Karpas-422 (cell line): ENCODE measurements at places on chromosomes 1 and 21.

- DNase-seq, result peak; percentile 33
Measured at GRCh38 chr1:26832249-26832960, 5.9 kb downstream of the ZDHHC18 start.

DNA sequence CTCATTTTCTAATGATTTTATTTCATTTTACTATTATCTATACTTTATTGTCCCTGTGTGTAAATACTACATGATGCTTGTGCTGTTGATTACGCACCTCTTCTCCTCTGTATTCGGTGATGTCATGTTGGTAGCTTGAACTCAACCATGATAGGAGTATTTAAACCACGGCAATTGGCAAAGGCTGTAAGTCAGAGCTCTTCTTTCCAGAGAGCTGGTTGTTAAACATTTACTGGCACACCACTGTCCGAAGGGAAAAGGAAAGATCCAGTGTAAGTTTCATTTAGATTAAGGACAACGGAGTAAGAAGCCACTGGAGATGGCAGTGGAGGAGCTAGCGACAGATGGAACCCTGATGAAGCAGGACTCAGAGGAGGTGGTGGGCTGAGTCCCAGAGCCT lies 93.4 kb upstream of the KCNE2 start:
- no peak for DNase-seq

- no peak for DNase-seq
Measured at GRCh38 chr1:227735539-227736285, 477 bp downstream of the SNAP47 start.

GRCh38 chr1:214983126-214983869 lies 99.2 kb upstream of the KCNK2 start:
- no peak for DNase-seq

GRCh38 chr1:52139817-52140540 lies 1.9 kb upstream of the ZFYVE9 start:
- no peak for DNase-seq

DNA sequence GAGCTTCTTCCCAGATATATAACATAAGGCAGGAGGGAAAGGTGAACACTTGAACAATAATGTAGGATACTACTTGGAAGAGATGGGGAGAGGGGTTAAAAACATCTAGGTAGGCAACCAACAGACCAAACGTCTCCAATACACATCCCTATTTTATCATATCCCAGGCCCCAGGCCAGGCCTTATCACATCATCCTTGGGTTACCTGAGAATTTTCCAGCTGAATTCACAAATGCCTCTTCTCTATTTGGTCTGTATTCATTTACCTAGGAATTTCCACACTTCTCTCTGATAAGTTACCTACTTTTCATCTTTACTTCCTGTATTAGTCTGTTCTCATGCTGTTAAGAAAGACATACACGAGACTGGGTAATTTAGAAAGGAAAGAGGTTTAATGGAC lies 141.9 kb upstream of the C1orf21 start:
- no peak for DNase-seq

- no peak for DNase-seq
Measured at GRCh38 chr1:153985341-153985912, 712 bp downstream of the RAB13 start.

DNA sequence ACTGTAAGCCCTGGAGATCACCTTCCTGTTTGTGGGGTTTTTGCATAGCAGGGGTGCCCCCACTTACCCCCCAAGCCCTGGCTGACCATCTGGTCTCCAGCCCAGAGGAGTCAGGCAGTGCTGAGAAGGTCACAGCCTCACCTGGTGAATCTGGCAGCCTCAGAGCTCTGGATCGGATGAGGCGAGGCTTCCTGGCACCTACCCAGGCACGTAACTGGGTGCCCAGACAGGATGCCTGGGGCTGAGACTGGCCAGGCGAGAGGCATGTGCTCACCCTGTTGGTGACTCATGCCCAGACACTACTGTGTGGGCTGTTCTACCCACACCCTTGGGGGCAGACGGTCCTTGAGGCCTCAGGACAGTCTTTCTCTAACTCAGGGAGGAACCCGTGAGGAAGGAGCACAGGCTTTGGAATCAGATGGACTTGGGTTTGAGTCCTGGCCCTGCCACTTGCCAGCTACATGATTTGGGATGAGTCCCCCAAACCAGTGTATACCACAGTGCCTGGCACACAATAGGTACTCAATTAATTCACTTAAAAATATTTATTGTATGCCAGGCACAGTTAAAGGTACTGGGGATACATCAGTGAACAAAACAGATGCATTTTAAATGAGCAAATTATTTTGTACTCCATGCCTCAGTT lies 15.1 kb upstream of the PADI3 start:
- no peak for DNase-seq

- no peak for DNase-seq
Measured at GRCh38 chr1:245129319-245130240, 25.2 kb upstream of the KIF26B start.

- DNase-seq, result no peak
Measured at GRCh38 chr1:115461526-115461925, 123.5 kb upstream of the NGF start.

- no peak for DNase-seq
Measured at GRCh38 chr1:69491416-69491815, 76.3 kb upstream of the LRRC7 start.

DNA sequence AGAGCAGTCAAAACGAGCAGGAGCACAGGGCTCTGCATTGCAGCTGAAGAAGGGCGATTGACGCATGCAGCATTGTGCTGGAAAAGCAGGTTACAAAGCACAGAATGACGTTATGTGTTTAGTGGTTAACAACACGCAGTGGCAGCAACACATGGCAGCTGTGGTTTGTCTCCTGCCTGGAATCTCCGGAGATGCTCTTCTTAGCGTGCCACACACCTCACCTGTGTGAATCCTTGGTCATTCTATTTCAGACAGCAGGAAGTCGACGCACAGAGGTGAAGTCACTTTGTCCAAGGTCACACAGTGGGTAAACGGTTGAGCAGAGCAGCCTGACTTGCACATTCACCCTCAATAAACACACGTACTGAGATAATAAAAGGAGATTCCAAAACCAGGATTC lies 14.7 kb downstream of the OBSCN start:
- DNase-seq, result no peak

- DNase-seq, result no peak
Measured at GRCh38 chr1:45630429-45630828, 6.6 kb upstream of the CCDC17 start.

- DNase-seq, result no peak
Measured at GRCh38 chr1:223231581-223231980, 88.5 kb upstream of the TLR5 start.

- DNase-seq, result no peak
Measured at GRCh38 chr1:6148497-6149241, 31.5 kb downstream of the CHD5 start.

DNA sequence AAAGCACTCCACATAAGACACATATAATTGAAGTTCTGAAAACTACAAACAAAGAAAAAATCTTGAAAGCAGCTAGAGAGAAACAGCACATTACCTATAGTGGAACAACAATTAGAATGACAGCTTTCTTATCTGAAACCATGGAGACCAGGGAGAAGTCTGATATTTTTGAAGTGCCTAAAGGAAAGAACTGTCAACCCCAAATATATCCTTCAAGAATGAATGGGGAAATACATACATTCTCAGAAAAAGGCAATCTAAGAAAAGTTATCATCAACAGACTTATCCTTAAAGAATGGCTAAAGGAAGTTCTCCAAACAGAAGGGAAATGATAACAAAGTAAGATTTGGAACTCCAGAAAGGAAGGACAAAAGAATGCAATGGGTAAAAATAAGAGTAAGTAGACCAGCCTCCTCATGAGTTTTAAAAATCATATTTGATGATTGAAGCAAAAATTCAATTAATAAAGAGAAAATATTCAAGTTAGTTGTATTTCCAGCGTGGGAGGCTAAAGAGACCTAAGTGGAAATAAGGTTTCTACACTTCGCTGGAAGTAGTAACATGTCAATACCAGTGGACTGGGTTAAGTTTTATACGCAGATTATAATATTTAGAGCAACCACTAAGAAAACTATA lies 170.8 kb upstream of the SAMSN1 start:
- no peak for DNase-seq

DNA sequence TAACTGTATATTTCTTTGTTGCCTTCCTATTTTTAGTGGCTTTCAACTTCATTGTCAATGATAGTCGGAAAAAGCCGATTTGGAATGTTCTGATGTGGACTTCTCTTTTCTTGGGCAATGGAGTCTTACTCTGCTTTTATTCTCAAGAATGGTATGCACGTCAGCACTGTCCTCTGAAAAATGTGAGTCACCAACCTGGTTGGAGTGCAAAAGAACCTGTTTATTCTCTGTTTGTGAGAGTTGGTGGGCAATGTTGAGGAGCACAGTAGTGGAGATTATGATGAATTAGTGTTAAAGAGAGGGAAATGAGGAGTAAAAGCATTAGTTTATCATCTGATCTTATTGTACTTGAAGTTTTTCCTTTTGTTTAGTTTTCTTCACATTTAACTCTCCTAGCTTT lies 14.5 kb upstream of the AXDND1 start:
- DNase-seq, result no peak

GRCh38 chr1:243882276-243882675 lies 32.2 kb upstream of the AKT3 start:
- DNase-seq, result no peak

GRCh38 chr1:4713669-4714068 lies 59.3 kb downstream of the AJAP1 start:
- DNase-seq, result no peak

GRCh38 chr1:94296018-94296417 lies 58.6 kb upstream of the ARHGAP29 start:
- DNase-seq, result no peak

GRCh38 chr21:42223826-42224575 lies 5.1 kb downstream of the ABCG1 start:
- no peak for DNase-seq

DNA sequence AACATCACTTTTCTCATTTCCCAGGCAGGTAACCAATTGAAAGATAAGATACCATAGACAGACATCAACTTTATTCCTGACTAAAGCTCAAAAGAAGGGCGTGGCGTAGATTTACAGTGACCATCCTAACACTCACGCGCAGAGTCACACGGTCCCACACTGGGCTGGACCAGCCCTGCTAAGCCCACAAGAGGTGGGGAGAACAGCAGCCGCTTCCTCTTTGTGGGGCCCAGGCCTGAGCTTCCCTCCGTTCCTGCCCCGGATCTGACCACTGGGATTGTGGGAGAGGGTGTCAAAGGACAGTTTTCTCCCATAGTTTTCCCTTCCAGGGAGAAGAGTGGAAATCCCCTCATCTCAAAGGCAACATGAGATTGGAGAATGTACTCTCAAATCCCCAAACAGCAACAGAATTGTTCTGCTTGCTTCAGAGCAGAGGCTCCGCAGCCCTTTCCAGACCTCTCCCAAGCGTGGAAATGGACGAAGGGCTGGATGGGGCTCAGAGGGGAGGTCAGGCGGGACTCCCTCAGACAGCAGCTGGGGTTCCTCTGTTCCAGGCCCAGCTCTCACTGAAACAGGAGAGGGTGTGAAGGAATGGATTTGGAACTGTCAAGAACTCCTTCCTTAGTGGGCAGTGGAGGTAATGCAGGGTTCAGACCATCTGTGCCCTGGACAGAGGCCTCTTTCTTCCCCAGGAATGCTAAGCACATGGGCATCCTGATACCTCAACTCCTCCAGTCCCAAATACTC lies 33.7 kb downstream of the L1TD1 start:
- no peak for DNase-seq

DNA sequence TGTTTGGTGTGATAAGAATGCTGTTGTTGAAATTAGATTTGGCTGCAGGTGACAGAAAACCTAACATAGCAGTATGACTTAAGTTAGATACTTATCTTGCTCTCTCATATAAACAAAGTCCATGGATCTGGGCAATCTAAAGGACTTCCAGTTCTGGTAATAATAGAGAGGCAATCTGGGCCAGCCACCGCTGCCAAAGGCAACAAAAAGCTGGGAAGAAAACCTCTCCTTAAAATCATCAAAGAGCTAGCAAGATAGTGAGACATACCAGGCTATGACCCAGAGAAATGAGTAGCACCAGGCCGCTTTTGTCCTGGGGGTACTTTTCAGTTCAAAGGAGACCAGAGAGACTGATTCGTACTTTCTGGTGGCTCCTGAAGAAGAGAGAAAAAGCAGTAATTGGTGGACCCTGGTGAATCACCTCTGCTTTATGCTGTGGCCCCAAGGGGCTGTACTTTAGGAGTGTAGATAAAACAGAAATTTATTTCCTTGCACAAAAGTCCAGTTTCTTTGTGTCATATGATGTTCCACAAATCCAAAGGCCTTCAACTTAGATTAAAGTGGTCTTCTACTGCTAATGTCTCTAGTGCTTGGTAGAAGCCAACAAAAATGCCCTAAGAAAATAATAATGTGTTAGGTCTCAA lies 125.4 kb downstream of the TBX19 start:
- no peak for DNase-seq

DNA sequence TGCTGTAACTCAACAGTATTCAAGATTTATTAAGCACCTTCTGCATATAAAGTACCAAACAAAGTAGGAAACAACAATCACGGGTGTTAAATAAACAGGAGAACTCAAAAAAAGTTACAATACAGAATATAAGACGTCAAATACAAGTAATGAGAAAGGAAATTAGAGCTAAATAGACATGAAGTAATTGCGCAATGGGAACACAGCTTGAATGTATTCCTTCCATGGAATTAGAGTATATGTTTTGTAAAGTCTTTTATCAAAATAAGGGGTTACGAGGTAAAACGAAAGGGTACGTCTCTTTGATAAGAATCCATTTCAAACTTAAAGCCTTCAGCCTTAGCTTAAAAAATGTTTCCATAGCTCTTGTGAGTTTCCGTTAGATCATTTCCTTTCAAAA lies 109.1 kb downstream of the SPATA6 start:
- no peak for DNase-seq

DNA sequence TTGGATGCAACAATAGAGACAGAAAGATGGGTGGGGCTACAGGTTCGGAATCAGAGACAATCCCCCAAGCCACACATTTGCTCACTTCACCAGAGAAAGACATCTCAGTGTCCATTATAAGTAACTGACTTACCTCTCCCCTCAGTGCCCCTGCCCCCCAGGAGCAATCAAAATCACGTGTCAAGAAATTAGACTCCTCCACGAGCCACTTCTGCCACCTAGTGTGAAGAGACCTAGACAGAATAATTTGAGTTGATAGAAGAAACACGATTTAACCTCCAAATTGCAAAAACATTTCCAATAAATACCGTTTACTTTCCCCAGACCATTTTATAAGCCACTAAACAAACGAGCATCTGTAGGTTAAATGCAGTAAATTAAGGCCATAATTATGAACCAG lies 123.2 kb downstream of the SLC30A10 start:
- DNase-seq, result no peak

GRCh38 chr1:81224222-81224621 lies 576.5 kb upstream of the ADGRL2 start:
- no peak for DNase-seq

GRCh38 chr1:43303471-43304313 lies 2.9 kb downstream of the TIE1 start:
- DNase-seq, result no peak

- no peak for DNase-seq
Measured at GRCh38 chr1:13461977-13462376, 51.7 kb downstream of the PRAMEF20 start.

- DNase-seq, result peak; percentile 75
Measured at GRCh38 chr1:11320153-11320936, 47.3 kb downstream of the UBIAD1 start.
